Right cardiac atrium (tissue), 5 donors: ENCODE measurements at places on chromosomes 5 and 9. TPM values are rescaled to one million over a fixed set of nuclear protein-coding genes. Genes with fewer than 3 reads are reported as not detected.

Gene FOXD4L5
- not detected for polyA plus RNA-seq

Gene SVEP1
- polyA plus RNA-seq = 3.0 TPM

Gene ADRB2
- 2.4 TPM for polyA plus RNA-seq

Gene SPINK4
- polyA plus RNA-seq = not detected

Gene PRDM9
- not detected for polyA plus RNA-seq

Gene GGTA1
- polyA plus RNA-seq = 42.5 TPM

Gene NTRK2
- polyA plus RNA-seq = 9.6 TPM
